Natural killer cell treated with Interleukin-12 subunit alpha and Interleukin-12 subunit beta and Interleukin-15 and Interleukin-18, amount 100 ng/mL, for 72 hours (primary cell): ENCODE measurements at places on chromosomes 7 and 10. TPM values are rescaled to one million over a fixed set of nuclear protein-coding genes. Genes with fewer than 3 reads are reported as not detected.
A peak's percentile ranks its signal among the peaks of the same experiment; 100 is the strongest.

GRCh38 chr7:139241258-139241657 lies 10.2 kb downstream of the UBN2 start:
- H3K36me3 ChIP-seq, result peaks cover 14% of the 10 kb centered on the region
- no peaks in the 10 kb centered on the region for H3K27me3 ChIP-seq
- DNase-seq, result no peak
- H3K4me1 ChIP-seq, result peaks cover 5% of the 10 kb centered on the region
- no peak overlapping the region for H3K4me3 ChIP-seq
- H3K27ac ChIP-seq, result no peak overlapping the region

- H3K4me1 ChIP-seq, result no peaks in the 10 kb centered on the region
- no peak for DNase-seq
- no peak overlapping the region for H3K4me3 ChIP-seq
Observed at GRCh38 chr10:12661671-12662070, 312.3 kb downstream of the CAMK1D start.

GRCh38 chr10:65518379-65518778 lies 1407.5 kb upstream of the LRRTM3 start:
- H3K4me1 ChIP-seq, result no peaks in the 10 kb centered on the region
- no peak overlapping the region for H3K27ac ChIP-seq
- no peaks in the 10 kb centered on the region for H3K27me3 ChIP-seq
- H3K4me3 ChIP-seq, result no peak overlapping the region
- peaks cover 8% of the 10 kb centered on the region for H3K36me3 ChIP-seq
- DNase-seq, result no peak

DNA sequence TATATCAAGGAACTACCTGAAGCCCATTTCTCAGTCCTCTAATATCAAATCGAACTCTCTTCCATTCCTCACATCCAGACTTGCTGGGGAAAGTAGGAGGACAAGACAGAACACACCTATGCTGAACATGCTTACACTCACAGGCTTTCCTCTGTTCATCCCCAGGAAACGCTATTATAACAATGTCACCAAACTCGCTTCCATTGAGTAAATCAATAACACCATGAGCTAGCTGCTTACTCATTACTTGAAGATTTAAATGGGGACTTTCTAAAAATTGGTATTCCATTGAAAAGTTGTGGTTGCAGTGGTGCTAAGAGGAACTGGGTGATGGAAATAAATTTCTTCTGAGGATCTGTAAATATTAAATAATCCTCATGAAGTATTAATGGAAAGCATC lies 88.8 kb downstream of the SLC25A13 start:
- no peak overlapping the region for H3K27ac ChIP-seq
- no peak overlapping the region for H3K4me3 ChIP-seq
- DNase-seq, result no peak
- H3K27me3 ChIP-seq, result no peaks in the 10 kb centered on the region
- H3K4me1 ChIP-seq, result peaks cover 18% of the 10 kb centered on the region

GRCh38 chr10:69360485-69361302 lies 56.0 kb downstream of the TACR2 start:
- H3K4me3 ChIP-seq, result no peak overlapping the region
- peaks cover 34% of the 10 kb centered on the region for H3K4me1 ChIP-seq
- no peak overlapping the region for H3K27ac ChIP-seq
- no peaks in the 10 kb centered on the region for H3K27me3 ChIP-seq
- no peak for DNase-seq

- peak overlapping the region; percentile 61 for H3K4me3 ChIP-seq
- peaks cover 71% of the 10 kb centered on the region for H3K4me1 ChIP-seq
- no peaks in the 10 kb centered on the region for H3K36me3 ChIP-seq
- H3K27ac ChIP-seq, result peak overlapping the region; percentile 99
- DNase-seq, result no peak
- no peaks in the 10 kb centered on the region for H3K27me3 ChIP-seq
Observed at GRCh38 chr10:70358446-70358845, 24.0 kb downstream of the LRRC20 start.

DNA sequence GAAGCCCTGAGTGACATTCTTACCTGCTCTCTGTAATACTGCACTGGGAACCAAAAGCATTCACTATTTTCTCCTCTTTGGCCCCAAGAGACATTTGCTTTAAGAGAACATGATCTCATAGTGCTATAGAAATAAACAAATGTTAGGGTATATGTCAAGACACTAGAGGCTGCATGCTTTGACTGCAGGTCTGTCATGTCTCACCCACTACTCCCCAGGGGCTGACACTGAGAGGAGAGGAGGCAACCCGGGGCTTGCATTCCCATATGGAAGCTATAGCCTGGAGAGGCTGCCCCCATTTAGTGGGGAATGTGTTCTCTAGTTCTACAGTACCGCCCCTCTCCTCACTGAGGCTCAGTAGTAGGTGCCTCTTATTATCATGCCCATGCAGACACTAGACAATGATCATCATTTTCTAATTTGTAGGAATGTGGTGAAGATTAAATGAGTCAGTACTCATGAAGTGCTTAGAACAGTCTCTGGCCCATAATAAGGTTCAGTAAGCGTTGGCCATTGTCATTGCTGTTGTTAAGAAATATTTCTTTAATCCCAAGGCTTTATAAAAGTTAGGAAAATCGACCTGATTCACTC lies 4.9 kb upstream of the SLF2 start:
- H3K27me3 ChIP-seq, result peaks cover 2% of the 10 kb centered on the region
- H3K36me3 ChIP-seq, result no peaks in the 10 kb centered on the region
- H3K27ac ChIP-seq, result no peak overlapping the region

GRCh38 chr7:66296001-66296521 lies 90.9 kb downstream of the TPST1 start:
- H3K4me3 ChIP-seq, result peak overlapping the region; percentile 63
- DNase-seq, result no peak
- no peaks in the 10 kb centered on the region for H3K27me3 ChIP-seq

GRCh38 chr10:133329491-133330202 lies 7.0 kb downstream of the CALY start:
- peak; percentile 80 for DNase-seq
- peaks cover 10% of the 10 kb centered on the region for H3K4me1 ChIP-seq

- no peaks in the 10 kb centered on the region for H3K36me3 ChIP-seq
- no peak for DNase-seq
- H3K4me3 ChIP-seq, result no peak overlapping the region
- no peaks in the 10 kb centered on the region for H3K4me1 ChIP-seq
- H3K27me3 ChIP-seq, result no peaks in the 10 kb centered on the region
- no peak overlapping the region for H3K27ac ChIP-seq
Observed at GRCh38 chr7:80711531-80711930, 73.1 kb downstream of the CD36 start.

DNA sequence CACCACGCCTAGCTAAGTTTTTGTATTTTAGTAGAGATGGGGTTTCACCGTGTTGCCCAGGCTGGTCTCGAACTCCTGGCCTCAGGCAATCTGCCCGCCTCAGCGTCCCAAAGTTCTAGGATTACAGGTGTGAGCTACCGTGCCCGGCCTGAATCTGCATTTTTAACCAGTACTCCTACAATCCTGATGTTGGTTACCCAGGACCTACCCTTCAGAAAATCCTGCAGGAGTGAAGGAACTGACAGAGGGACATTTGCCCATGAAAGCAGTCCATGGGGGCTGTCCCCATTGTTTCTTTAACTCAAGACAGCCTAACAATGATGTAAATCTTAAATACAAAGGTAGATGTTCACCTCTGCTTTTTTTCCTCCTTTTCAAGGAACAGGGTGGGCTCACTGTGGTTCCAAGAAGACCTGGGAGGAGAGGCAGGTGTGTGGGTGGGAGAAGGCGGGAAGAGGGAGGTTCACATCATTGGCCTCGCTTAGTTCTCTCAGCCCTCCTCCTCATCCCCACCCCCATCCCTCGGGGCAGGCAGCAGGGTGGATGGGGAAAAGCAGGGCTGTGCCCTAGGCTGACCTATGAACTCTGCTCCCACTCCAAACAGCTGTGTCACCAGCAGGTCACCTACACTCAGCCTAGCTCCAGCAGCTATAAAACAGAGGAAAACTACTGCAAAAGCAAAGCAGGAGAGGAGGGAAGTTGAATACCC lies 13.5 kb downstream of the LRRC20 start:
- no peak for DNase-seq
- H3K4me1 ChIP-seq, result peaks cover 8% of the 10 kb centered on the region
- H3K4me3 ChIP-seq, result no peak overlapping the region
- H3K36me3 ChIP-seq, result no peaks in the 10 kb centered on the region
- H3K27me3 ChIP-seq, result no peaks in the 10 kb centered on the region
- H3K27ac ChIP-seq, result no peak overlapping the region

Gene SFTPA1
- not detected for total RNA-seq

Gene GARIN1A
- 1.6 TPM for total RNA-seq
